Fibroblast of mammary gland (primary cell): ENCODE measurements at places on chromosomes 2 and 18.

DNA sequence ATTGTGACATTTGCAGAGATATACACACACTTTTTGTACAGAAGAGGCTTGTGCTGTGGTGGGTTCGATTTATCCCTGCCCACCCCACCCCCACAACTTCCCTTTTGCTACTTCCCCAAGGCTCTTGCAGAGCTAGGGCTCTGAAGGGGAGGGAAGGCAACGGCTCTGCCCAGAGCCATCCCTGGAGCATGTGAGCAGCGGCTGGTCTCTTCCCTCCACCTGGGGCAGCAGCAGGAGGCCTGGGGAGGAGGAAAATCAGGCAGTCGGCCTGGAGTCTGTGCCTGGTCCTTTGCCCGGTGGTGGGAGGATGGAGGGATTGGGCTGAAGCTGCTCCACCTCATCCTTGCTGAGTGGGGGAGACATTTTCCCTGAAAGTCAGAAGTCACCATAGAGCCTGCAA is 40.0 kb downstream of the STEAP3 start:
- DNase-seq = no peak

- DNase-seq = no peak
Observed at GRCh38 chr2:200515155-200515554, 5.3 kb upstream of the KCTD18 start.

- no peak for DNase-seq
Observed at GRCh38 chr2:118856330-118856977, 9.0 kb upstream of the EN1 start.

GRCh38 chr2:201378496-201379397 is 21.6 kb upstream of the FLACC1 start:
- peak; percentile 21 for DNase-seq

DNA sequence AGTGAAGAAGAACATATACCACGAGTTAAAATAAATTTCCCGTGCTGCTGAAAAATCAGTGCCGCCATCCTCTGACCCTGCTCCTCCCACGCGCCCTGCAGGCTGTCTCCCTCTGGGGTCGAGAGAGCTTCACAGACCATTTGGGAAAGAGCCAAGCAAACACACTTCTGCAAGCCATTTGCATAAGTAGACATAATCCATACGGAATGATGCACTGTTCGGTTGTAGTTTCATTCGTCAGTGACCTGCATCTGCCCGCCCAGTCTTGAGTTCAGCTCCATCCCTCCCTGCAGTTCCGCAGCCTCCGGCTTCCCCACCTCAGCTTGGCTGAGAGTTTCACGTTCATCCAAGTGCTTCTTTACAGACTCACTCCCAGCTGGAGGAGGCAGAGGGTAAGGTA is 69.6 kb downstream of the TRAPPC12 start:
- peak; percentile 86 for DNase-seq

- no peak for DNase-seq
Observed at GRCh38 chr2:43790147-43790546, 16.3 kb downstream of the DYNC2LI1 start.

DNA sequence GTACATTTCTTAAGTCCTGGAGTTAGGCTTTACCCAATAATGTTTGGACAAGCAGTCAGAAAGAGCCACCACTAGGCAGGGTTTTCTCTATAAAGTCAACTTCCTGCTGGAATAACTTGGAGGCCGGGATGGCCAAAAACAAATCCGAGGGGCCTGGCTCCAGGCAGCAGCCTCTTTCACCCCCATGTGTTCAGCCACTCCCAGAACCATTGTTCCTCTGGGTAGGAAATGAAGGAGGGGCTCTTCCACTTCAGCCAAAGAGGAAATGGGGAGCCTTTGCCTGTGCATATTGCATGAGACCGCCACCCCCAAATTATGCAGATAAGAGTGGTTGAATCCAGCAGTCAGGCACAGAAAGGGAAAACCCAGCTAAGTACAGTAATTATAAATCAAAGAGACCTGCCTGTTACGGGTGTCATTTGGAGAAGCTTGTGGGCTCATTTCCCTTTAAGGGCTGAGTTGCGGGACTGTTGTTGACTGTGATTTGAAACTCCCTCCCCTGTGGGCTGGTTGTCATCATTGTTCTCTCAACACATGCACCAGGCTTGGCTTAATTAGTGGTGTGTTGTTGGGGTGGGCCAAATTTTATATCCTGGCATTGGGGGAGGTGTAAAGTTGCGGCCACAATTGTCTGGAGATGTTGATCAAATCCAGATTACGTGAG is 212.8 kb upstream of the SOX11 start:
- DNase-seq = no peak

DNA sequence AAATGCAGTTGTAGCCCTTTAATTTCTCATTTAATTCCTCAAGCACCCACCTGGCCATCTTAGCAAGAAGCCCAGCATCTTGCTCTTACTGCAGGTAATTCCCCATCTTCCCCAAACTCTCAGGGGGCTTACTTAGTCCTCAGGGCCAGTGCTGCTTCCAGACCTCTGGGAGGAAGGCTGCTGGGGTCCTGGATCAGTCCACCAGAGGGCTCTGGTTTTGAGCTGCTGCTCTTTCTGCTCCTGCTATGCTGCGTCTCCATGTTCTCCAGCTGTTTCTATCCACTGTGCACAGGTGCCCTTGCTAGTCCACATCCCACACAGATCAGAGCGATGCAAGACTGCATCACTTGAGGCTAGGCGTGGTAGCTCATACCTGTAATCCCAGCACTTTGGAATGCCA is 34.5 kb upstream of the TMEM87B start:
- no peak for DNase-seq

DNA sequence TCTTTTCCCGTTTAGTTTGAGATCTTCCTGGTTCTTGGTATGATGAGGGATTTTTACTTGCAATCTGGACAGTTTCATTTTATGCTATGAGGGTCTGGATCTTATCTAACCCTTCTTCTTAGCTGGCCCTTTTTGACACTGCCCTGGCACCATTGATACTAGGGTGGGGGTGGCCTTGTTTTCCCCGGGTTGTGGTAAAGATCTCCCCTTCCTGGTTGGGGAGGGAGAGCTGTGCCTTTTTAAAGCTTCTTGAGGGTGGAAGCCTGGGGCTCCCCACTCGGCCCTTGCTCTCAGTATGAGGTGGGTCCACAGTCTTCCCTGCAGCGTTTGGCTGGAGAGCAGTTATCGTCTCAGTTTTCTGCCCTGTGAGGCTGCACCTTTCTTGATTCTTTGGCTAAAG is 66.1 kb downstream of the ASB1 start:
- no peak for DNase-seq

- no peak for DNase-seq
Observed at GRCh38 chr2:26569216-26570082, 71.7 kb downstream of the CIB4 start.
